ENCODE measurements at places on chromosomes 7 and 10.

DNA sequence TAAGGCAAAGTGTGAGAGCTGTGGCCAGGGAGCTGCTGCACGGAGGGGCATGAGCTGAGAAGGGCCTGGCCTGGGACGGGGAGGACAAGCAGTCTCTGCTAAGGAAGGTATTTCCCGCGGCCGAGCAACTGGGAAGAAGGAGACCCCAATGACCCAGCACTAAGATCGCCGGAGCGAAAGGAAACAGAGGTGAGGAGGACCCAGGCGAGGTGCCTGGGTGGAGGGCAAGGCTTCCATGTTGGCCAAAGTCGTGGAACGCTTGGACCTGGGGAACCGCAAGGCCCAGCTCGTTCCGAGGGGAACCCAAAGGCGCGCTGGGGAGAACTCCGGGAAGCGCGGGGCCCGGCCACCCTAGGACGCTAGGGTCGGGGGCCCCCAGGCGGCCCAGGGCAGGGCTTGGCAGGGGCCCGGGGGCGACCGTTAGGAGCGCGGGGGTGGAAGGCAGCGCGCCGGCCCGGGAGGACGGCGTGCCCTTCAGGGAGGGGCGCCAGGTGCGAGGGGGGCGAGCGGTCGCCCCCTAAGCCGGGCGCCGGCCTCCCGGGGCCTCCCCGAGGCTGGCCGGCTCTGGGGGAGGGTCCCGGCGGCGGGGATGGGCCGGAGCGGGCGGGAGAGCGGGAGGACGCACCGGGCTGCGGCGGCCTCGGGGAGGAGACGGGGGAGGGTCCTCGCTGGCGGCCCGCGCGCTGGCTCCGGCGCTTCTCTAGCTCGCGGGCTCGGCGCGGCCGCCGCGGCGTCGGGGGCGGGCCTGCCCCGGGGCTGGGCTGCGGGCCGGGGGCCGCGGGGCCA lies 545 bp downstream of the GIGYF1 start:
- DNase-seq, result no peak

- DNase-seq, result no peak
Observed at GRCh38 chr7:7918736-7919448, 49.7 kb upstream of the GLCCI1 start.

DNA sequence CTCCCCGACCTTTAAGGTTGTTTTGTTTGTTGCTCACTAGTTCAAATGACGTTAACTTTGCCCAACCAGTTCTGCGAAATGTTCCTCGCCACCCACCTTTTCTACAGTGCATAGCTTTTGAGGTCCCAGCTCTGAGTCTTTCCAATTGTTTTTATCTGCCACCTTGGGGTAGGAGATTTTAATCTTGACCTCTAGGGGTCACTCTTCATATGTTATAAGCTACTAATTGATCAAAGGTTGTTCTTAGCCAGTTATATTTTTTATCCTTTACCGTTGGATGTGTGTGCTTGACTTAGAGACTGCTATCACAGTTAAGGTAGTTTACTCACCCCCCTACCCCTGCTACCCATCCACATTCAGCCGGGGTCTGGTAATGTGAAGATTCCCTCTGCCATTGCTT lies 372.4 kb downstream of the SUGCT start:
- no peak for DNase-seq

DNA sequence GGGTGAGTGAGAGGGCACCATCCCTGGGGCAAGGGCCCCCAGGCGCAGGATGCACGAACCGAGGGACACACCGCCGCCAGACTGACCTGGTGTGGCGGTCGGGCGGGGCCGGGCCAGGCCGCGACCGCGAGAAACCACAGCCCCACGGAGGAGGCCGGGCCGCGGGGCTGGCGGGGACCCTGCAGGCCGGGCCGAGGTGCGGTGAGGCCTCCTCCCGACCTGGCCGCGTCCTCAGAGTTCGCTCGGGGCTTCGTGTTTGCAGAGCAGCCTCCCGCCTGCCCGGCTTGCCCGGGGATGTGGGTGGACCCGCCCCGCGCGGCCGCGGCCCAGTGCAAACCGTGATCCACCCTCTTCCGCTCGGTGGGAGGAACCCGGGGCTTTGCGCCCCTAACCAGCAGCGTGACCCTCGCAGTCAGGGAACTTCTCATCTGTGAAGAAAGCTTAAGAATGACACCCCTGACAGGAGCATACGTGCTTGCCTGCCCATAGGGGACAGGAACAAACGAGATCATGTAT lies 20.6 kb upstream of the HOXA13 start:
- DNase-seq, result no peak

- DNase-seq, result no peak
Observed at GRCh38 chr10:129258283-129258923, 208.6 kb upstream of the MGMT start.

GRCh38 chr10:82282782-82283456 lies 407.9 kb downstream of the NRG3 start:
- no peak for DNase-seq

- DNase-seq, result no peak
Observed at GRCh38 chr10:133162910-133163856, 3.2 kb downstream of the KNDC1 start.

DNA sequence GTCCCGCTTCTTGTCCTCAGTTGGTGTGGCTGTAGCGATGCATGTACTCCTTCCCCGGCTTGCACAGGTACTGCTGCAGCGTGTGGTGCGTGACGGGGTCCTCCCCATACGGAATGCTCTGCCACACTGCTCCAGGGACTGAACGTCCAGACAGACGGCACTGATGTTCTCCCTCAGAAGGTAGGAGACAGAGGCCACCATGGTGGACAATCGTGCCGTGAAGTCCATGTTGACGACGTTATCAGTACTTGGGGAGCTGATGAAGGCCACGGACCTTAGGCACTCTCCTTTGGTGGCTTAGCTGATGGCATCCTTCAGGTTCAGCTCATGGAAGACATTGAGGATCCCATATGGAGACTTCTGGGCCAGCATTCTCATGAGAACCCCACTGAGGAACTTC lies 37.4 kb downstream of the AGAP6 start:
- no peak for DNase-seq

DNA sequence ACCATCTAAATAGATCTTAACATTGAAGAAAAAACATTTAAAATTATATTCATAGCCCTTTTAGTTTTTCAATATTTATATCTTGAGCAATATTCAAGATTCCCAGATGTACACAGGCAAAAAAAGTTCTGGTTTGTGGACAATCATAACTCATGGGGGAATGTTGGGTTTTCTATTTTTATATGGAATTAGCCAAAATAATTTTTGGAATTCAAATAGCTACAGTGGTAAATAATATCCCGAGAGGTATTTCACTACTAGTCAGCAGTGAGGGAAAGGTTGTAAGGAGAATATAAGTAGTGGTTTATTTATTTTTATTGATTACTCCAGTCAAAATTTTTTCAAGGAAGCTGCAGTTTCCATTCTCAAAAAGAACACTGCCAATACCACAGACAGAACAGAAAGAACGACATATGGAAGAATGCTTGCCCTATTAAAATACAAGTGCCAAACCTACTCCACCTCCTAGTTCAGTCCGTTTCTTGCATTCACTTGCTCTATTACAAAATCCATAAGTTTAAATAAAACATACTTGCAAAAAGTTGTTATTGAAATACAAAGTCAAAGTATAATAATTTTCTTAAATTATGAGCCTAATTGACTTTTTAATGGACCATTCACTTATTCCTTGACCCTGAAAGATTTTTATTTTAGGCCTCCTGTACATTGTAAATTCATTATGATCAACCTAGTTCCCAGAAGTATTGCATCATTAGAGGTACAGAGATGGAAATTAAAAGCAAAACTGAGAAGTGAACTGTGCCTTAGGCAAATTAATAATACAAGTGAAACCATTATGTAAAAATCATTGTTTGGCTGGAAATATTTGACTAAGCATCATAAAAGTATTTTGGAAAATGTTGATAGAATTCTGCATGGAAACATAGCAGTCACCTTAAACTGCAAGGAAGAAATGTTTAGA lies 533.2 kb downstream of the PARD3 start:
- DNase-seq, result no peak

DNA sequence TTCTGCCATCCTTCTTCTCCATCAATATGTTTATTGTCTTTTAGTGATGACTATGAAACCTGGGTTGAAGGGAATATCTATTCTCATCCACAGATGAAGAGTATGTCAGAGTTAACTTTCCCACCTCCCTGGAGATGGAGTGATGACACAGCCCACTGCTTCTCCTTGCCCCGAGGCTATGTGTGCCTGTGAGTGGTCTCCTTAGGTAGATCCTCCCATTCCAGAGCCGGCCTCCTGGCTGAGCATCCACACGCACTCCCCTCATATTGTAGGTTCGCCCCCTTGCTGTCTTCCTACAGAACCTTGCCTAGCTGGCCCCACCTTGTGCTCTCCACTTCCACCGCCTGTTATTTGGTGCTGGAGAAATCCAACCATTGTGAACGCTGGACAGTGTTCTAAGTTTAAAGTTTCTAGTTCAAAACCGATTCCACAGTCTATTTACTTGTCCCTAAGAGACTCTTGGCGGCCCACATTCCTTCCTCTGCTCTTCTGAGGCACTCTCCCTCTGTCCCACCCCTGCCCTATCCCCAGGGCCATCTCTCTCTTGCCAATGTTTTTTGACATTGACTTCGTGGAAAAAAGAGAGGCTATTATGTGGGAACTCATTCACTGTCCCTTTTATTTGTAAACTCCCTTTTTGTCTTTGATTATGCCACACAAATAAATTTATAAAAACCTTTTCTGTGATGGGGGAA lies 168.0 kb downstream of the ZNF438 start:
- no peak for DNase-seq

DNA sequence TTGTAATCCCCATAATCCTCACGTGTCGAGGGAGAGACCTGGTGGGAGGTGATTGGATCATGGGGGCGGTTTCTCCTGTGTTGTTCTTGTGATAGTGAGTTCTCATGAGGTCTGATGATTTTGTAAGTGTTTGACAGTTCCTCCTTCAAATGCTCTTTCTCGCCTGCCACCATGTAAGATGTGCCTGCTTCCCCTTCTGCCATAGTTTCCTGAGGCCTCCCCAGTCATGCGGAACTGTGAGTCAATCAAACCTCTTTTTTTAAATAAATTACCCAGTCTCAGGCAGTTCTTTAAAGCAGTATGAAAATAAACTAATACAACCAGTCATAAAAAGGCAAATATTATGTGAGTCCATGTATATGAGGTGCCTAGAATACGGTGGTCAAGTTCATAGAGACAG lies 87.5 kb downstream of the FRMD4A start:
- no peak for DNase-seq

GRCh38 chr7:832167-832967 lies at the start of gene SUN1:
Gene SUN1, plus strand, starts transcription at chr7:832476. Its CDS starts 49 bp downstream, at chr7:832525.
- no peak for DNase-seq

DNA sequence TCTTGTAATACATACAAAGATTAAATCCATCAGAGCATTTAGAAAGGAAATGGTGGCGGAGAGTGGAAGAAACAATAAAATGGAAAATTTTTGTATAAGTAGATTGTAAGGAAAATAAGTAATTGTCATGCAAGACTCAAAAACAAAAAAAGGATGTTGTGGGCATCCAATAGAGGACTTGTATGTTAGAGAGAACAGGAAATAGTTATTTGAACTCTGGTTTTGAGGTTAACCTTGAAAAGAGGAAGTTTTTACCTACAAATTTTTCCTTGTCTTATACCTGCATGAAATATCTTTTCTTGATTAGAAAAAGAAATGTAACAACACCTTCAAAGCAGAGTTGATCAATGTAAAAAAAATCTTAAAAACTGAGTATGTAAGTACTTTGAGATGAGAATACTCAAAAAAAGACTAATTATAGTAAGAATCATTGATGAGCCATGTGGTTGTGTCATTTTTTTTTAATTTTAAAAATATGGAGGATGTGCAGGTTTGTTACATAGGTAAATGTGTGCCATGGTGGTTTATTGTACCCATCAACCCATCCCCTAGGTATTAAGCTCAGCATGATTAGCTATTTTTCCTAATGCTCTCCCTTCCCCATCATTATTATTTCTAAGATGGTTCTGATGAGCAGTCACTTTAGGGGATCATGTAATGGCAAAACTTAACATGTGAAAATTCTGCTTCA lies 11.9 kb downstream of the TMEM106B start:
- DNase-seq, result no peak

DNA sequence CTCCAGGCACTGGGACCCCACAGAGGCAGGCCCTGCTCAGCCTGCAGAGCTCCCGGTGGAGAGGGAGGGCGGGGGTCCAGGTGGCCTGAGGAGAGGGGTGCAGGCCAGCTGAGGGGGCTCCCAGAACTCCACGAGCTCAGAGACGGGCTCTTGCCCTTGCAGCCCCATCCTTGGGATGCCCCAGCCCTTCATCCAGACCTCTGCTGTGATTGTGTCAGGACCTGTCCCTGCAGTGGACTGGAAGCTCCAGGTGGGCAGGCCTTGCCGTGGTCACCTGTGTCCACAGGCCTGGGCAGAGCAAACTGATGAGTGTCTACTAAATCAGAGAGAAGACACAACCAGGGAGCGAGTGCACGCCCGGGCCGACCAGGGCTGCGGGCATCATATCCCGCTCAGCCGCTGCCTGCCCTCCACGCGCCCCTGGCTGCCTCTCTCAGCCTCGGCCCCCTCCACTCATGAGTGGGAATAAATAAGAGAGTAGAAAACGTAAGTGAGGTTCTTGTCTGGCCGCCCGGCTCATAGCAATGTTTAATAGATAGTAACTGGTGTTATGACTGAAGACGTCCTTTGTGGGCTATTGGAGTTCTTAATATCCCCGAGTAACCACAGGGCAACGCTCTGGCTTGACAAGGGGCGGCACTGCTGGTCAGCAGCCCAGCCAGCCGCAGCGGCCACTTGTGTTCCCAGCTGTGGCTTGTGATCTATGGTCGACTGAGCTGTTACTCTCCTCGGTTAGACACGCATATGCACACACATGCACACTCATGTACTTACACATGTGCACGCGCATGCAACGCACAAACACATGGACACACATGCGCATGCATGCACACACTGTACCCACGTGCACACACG lies 105.6 kb downstream of the LHPP start:
- DNase-seq, result no peak

DNA sequence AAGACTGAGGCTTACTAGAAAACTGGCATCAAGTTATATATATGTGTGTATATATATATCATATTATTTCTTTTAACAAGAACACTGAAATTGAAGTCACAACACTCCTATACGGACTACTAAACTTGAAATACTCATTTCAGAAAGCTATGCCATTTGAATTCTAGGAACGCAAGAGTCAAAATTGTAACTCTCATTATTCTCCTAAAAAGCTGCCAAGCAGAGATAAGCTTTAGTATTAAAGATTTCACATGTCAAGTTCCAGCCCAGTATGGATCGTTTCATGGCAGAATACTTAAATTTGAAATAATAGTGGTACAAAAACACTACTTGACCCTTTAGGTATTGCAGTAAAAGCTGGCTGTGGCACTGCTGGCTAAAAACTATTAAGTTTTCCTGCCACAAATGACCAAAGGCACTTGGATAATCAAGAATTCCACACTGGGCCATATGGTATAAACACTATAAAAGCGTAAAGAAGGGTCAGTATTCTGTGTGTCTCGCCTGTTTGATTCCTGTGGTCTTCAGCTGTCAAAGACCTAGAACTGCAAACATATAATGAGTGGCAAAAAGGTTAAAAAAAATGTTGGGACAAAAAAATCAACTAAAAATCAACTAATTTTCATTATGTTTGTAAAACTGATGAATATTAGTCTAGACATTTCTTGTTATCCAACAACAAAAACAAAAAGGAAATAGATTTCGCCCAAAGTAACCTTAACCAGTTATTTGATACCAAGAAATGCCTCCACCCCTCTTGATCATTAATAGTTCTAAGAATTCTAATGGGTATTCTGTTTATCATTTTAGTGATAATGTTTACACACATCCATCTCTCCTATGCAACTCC lies 2.4 kb downstream of the CCDC71L start:
- peak; percentile 69 for DNase-seq

Data from hematopoietic multipotent progenitor cell treated with erythropoietin and hydrocortisone succinate and interleukin-3 and kit ligand, for 15 days (in vitro differentiated cells).